ENCODE measurements at places on chromosomes 13 and 19. TPM values are rescaled to one million over a fixed set of nuclear protein-coding genes. Genes with fewer than 3 reads are reported as not detected.
A peak's percentile ranks its signal among the peaks of the same experiment; 100 is the strongest.

The CD177 gene
- total RNA-seq: 0.52 TPM

GRCh38 chr19:41988947-41989346, 5.1 kb downstream of the ATP1A3 start:
- no peak for DNase-seq

DNA sequence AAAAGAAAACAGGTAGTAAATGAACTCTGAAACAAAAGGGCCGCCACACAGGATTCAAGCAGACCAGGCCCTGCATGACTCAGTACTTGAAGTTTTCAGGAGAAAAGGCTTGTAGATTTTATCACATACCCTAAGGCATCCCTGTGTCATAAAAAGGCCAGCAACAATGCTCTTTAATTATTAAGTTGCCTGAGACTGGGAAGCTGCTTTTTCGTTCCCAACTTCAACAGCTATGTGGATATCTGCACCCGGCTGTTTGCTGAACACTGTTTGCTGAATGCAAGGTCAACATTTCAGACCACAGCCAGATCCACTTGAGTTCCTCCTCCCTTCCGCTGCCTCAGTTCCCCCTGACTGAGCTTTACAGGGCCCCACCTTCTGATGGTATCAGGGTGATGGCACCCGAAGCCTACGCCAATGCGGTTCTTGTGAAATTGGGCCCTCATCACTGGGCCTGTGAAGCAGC, 6.1 kb upstream of the ECH1 start:
- DNase-seq: no peak

DNA sequence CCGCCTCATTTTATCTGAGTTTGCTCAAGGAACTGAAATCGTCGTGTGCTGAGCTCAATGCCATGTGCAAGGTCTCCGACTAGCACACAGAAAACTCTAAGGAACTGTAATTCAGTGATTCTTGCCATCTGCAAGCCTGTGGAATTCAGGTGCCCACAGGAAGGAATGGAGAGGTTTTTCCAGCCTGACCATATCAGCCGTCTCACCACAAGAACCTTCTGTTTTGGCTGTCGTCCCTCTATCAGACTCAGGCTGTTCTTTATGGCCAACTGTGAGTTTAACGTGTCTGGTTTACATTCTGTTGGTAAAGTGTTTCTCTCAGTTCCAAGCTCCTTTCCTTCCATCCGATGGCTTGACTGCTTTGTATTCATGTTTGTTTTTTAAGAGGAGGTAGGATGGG, 293.5 kb downstream of the SPRY2 start:
- DNase-seq: no peak

- no peak for DNase-seq
Measured at GRCh38 chr19:44822177-44822576, 13.3 kb downstream of the BCAM start.

DNA sequence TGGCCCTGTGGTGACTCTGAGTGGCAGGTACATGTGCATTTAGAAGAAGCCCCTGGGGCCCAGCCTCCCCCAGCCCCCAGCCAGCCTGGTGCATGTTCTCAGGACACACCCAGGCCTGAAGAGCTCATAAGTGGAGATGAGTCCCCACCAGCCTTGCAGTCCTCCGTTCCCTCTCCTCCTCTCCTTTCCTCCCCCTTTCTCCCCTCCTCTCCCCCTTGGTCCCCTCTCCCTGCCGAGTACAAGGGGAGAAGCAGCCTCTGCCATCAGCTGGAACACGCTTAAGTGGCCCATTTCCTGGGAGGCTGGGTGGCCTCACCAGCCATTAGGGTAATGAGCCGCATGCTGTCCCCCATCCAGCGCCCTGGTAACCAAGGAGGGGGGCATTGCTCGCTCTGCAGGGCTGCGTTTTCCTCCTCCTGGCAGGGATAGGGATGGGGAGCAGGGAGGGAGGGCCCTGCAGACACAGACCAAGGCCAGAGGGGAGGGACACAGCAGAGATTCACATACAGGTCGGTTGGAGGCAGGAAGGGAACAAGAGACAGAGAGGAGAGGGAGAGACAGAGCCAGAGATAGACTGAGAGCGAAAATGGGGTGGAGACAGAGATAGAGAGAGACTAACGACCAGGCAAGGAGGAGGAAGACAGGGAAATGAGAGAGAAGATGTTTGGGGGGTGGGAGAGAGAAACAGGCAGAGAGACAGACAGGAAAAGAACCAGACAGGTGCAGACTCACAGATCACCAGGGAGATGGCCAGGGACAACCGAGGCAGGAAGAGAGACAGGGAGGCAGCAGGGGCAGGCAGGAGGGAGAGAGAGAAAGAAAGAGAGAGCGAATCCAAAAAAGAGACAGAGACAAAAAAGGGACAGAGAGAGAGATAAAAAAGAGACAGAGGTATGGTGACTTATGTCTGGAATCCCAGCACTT, 19.3 kb upstream of the DPP9 start:
- DNase-seq: no peak

GRCh38 chr13:41505209-41505835, 48.0 kb downstream of the RGCC start:
- DNase-seq: peak; percentile 22

DNA sequence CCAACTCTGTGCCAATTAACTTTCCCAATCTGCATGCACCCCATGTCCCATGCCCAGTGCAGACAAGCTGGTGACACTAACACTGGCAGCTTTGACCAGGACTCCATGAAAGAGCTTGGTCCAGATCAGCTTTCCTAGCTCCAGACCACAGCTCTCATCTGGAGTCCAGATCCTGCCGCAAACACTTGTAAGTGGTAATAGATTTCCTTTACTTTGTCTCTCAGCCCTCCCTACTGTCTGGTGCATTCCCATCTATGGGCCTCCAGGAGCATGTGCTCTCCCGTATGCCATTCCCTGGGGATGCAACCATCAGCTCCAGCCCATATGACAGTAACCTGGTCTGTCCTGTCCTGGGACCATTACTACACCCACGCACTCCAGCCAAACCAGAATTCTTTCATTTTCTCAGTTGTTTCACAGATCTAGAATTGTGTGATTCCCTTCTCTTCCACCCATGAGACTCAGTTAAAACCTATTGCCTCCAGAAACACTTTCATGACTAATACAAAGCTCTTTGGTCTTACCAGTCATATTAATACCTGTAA, 4.9 kb upstream of the STARD13 start:
- DNase-seq: no peak

- no peak for DNase-seq
Measured at GRCh38 chr19:13033819-13034611, 38.7 kb downstream of the NFIX start.

The SACS gene
- total RNA-seq: 70.9 TPM

DNA sequence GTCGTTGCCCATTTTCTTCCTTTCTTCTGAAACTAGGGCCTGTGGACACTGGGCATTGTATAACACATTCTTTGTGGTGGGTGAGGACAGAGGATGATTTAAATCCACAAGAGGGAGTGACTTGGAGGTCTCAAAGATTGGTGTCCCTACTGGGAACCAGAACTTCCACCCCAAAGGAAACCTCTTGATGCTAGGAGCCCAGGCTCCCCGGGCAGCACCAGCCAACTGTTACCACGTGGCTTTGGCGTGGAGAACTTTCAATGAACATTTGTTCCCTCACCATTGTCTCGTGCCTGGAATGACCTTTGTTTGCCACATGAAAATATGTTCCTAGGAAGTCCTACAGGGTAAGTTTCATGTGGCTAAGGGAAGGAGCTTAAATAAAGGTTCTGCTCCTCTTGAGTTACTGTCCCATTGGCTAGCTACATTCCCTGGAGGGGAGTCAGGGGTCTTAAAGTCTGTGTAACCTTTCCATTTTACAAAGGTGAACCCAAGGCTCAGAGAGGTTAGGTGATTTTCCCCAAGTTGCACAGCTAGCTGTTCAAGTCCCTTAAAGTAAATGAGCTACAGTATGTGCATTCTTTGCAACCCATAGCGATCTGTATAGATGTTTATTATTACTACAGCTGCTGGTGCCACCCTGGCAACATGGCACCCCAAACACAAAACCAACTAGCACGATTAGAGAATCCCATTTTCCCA, 5.0 kb upstream of the CDX2 start:
- DNase-seq: no peak

- no peak for DNase-seq
Measured at GRCh38 chr13:98350746-98351330, 173.8 kb upstream of the RNF113B start.

DNA sequence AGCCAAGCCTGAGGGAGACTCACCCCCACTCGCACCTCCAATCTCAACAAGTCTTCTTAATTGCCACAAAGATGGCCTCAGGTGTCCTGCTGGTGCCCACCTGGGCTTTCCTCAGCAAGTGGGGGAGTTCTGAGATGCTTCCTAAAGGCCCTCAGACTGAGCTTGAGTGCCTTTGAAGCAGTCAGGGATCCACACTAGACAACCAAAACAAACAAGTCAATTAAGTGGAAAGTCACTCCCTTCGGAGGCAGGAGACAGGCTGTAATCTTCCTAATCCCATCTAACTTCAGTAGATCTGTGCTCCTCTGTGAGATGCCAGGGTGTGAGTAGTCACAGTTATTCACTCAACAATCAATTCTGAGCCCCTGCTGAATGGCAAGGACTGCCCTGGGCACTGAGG, 68.3 kb upstream of the SERP2 start:
- DNase-seq: no peak

DNA sequence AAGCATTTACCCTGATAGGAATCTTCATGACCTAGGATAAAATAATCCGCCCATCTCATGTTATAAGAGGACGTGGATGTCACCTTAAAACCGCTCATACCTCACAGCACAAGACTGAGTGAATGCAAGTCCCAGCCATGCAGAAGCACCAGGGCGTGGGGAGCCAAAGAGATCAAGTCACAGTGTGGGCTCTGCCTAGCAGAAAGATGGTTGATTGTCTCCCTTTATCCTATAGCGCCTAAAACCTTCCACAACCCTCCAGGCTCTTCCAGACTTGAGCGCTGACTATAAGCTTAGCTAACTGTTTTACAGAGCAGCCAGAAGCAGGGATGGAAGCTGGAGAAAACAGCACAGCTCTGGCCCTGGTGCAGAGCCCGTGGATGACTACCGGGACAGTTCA, 6.8 kb upstream of the ANKRD10 start:
- no peak for DNase-seq

DNA sequence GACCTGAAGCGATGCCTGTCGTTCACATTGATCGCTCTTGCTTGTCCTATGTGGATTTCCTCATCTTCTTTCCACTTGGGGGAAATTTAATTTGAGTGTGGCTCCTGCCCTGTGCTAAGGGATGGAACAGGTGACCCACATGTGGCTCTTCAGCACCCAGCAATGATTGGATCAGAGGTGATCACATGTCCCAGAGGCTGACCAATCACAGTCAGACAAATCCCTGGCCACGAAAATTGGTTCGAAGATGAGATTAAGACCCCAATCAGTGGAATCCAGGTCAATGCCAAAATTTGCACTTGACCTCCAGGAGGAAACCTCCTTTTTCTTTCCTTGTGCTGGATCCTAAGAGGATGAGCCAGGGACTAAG, 23.7 kb downstream of the AMER2 start:
- DNase-seq: no peak
